ENCODE measurements at places on chromosomes 6 and 20. TPM values are rescaled to one million over a fixed set of nuclear protein-coding genes. Genes with fewer than 3 reads are reported as not detected.

SLC13A3 gene
- total RNA-seq = not detected

PI16 gene
- 0.07 TPM for total RNA-seq

ANKRD6 gene
- total RNA-seq = 5.6 TPM

CCND3 gene
- total RNA-seq = 49.9 TPM

FKBP1C gene
- 1.9 TPM for total RNA-seq

MYT1 gene
- 0.29 TPM for total RNA-seq

XPO5 gene
- total RNA-seq = 50.6 TPM

IL17A gene
- total RNA-seq = not detected

RHAG gene
- not detected for total RNA-seq

PRRT1 gene
- not detected for total RNA-seq

RAET1G gene
- total RNA-seq = 1.5 TPM

CD24 gene
- 125 TPM for total RNA-seq

ULBP1 gene
- 0.86 TPM for total RNA-seq

- no peaks in the 10 kb centered on the region for H3K36me3 ChIP-seq
- peak overlapping the region; percentile 26 for H3K4me3 ChIP-seq
- H3K4me1 ChIP-seq = peaks cover 11% of the 10 kb centered on the region
Measured at GRCh38 chr20:51220293-51220706, 197.4 kb upstream of the KCNG1 start.

GRCh38 chr6:31794294-31794865, 1.2 kb downstream of the VARS1 start:
- H3K36me3 ChIP-seq = peaks cover 19% of the 10 kb centered on the region
- peak overlapping the region; percentile 84 for H3K27ac ChIP-seq
- peak; percentile 35 for DNase-seq
- H3K27me3 ChIP-seq = no peaks in the 10 kb centered on the region
- peak overlapping the region; percentile 87 for H3K4me3 ChIP-seq
- H3K4me1 ChIP-seq = peaks cover 24% of the 10 kb centered on the region

GRCh38 chr20:17775600-17775999, 75.8 kb downstream of the BANF2 start:
- no peaks in the 10 kb centered on the region for H3K4me1 ChIP-seq
- H3K27me3 ChIP-seq = no peaks in the 10 kb centered on the region
- H3K27ac ChIP-seq = no peak overlapping the region

DNA sequence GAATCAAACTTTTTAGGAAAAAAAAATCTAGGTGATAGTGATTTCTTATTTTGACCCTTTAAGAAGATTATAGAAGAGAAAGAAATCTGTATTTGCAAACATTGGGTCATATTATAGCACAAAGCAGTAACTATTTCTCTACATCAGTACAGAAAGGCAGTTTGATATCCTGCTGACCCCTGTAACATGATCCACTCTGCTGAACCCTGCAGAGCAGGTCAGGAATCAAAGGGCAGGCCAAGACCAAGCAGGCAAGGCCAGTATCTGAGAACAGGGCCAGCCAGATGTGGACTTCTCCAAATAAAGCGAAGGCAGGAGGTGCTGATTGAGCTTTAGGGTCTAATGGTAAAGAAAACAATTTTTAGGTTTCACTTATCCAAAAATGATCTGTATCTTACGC, 239.4 kb downstream of the PTPRK start:
- H3K4me1 ChIP-seq = peaks cover 5% of the 10 kb centered on the region
- H3K36me3 ChIP-seq = no peaks in the 10 kb centered on the region
- no peak overlapping the region for H3K27ac ChIP-seq
- H3K4me3 ChIP-seq = no peak overlapping the region

GRCh38 chr20:33069673-33070072, 9.8 kb upstream of the BPIFB4 start:
- no peaks in the 10 kb centered on the region for H3K4me1 ChIP-seq
- no peak overlapping the region for H3K27ac ChIP-seq
- no peak for DNase-seq
- peaks cover 52% of the 10 kb centered on the region for H3K27me3 ChIP-seq
- no peaks in the 10 kb centered on the region for H3K36me3 ChIP-seq

DNA sequence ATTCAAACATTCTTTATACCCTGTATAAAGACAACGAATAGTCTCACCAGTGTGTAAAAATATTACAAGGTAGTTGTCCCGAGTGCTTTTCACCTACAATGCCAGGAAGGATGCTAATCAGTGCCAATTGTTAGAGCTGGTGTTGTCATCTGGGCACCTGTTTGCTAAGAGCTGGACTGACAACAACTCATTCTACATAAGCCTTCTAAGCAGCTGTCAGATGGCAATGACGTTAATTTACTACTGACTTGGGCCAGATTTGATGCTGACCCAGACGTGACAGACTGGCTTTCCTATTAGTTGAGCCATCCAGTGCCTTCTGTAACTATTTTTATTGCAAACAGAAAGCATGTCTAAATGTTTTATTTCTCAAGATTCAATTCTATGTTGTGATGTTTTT, 355.2 kb downstream of the ADGRB3 start:
- no peaks in the 10 kb centered on the region for H3K36me3 ChIP-seq
- no peak overlapping the region for H3K27ac ChIP-seq
- H3K4me3 ChIP-seq = no peak overlapping the region
- DNase-seq = no peak

DNA sequence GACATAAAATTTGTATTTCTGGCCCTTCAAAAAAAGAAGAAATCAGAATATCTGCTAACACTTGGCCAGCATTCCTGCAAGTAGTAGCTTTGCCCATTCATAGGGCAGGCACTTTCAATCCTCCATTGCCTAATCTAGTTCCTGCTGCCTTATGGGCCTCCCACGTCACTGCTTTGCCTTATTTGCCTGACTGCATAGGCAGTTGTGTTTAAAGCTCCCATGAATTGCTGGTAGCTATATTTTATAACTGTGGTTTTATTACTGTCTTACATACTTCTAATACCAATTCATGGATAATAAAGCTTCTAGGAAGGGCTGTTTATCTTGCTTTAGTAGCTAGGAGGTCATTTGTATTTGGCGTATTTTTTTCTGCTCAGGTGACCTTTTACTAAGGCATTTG, 7.7 kb upstream of the SLC35A1 start:
- H3K4me3 ChIP-seq = no peak overlapping the region
- no peaks in the 10 kb centered on the region for H3K36me3 ChIP-seq
- H3K4me1 ChIP-seq = no peaks in the 10 kb centered on the region
- H3K27me3 ChIP-seq = peaks cover 3% of the 10 kb centered on the region

DNA sequence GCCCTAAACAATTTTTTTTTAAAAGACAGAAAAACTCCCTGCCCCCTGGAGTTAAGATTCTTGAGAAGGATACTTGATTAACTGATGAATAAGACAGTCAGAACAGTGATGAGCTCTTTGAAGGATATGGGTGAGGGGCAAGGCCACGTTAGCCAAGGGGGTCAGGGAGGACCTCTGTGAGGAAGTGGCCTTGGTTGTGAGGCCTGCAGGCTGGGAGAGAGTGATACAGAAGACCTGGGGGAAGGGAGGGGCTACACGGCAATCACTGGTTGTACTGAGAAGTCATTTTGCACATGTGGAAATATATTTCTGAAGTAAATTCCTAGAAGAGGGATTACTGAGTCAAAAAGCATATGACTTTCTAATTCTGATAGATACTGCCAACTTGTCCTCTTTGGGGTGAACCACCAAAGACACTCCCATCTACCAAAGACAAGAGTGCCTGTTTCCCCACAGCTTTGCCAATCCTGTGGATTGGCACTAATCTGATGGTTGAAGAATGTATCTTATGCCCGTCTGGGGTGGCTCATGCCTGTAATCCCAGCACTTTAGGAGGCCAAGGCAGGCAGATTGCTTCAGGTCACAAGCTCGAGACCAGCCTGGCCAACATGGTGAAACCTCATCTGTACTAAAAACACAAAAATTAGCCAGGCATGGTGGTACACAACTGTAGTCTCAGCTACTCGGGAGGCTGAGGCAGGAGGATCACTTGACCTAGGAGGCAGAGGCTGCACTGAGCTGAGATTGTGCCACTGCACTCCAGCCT, 22.3 kb upstream of the BCAS4 start:
- H3K27ac ChIP-seq = no peak overlapping the region
- H3K4me1 ChIP-seq = no peaks in the 10 kb centered on the region
- no peak for DNase-seq
- no peak overlapping the region for H3K4me3 ChIP-seq

- no peak overlapping the region for H3K4me3 ChIP-seq
- no peak for DNase-seq
- H3K36me3 ChIP-seq = no peaks in the 10 kb centered on the region
- H3K27ac ChIP-seq = no peak overlapping the region
Measured at GRCh38 chr6:169966312-169967181, 215.1 kb downstream of the ERMARD start.

- no peak overlapping the region for H3K4me3 ChIP-seq
- DNase-seq = peak; percentile 61
- no peaks in the 10 kb centered on the region for H3K36me3 ChIP-seq
- no peaks in the 10 kb centered on the region for H3K27me3 ChIP-seq
- peaks cover 12% of the 10 kb centered on the region for H3K4me1 ChIP-seq
Measured at GRCh38 chr6:134288538-134289203, 29.2 kb downstream of the SGK1 start.

DNA sequence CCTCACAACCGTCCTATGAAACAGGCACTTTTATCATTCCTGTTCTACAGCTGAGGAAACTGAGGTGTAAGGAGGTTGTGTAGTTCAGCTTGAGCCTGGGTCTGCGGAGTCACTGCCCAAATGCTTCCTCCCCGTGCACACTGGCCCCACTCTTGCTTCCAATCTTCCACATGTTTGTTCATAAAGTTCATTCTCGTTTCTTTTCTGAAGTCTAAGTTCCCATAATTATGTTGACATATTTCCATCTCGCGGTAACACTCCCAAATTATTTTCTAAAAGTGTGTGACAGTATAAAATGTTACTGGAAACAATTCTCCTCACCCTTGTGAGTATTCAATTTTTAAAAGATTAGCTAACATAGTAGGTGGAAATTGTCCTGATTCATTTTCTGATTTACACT, 106.9 kb downstream of the SLC22A3 start:
- peaks cover 10% of the 10 kb centered on the region for H3K4me1 ChIP-seq
- H3K36me3 ChIP-seq = peaks cover 3% of the 10 kb centered on the region
- no peak overlapping the region for H3K4me3 ChIP-seq
- H3K27me3 ChIP-seq = no peaks in the 10 kb centered on the region
- H3K27ac ChIP-seq = no peak overlapping the region
- DNase-seq = no peak

- no peaks in the 10 kb centered on the region for H3K36me3 ChIP-seq
- H3K27me3 ChIP-seq = no peaks in the 10 kb centered on the region
Measured at GRCh38 chr20:25242231-25242630, 5.7 kb upstream of the PYGB start.

DNA sequence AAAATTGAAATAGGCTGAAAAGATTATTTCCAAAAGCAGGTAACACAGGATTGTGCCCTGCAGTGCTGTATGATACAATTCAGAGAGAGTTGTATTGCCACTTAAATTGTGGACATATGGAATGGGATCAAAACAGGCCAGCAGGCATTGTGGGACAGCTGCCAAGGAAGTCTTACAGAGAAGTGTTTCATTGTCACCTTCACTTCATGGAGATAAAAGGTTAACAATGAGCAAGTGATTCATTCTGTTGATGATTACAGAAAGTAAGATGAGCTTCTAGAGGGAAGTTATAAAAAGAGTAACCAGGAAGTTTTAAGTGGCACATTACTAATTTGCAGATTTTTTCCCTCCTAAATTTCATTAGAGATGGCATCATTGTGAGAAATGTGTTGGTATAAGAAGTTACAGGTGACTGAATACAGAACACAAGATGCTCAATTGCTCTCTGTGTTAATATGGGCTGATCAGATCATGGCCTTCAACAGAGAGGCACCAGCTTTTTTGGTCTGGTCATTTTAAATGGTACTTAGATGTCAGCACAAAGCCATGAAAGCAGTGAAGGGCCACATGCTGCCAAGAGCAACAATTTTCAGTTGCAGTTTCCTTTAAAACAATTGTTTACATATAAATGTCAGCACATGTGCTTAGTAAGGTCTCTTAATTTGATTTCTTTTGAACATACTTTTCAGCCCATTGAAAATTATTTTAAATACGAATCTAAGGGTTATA, 402.5 kb upstream of the FKBP1C start:
- no peaks in the 10 kb centered on the region for H3K27me3 ChIP-seq
- DNase-seq = no peak
- H3K27ac ChIP-seq = no peak overlapping the region
- no peak overlapping the region for H3K4me3 ChIP-seq
- no peaks in the 10 kb centered on the region for H3K4me1 ChIP-seq

- no peak overlapping the region for H3K4me3 ChIP-seq
- H3K36me3 ChIP-seq = no peaks in the 10 kb centered on the region
- H3K4me1 ChIP-seq = no peaks in the 10 kb centered on the region
- H3K27me3 ChIP-seq = peaks cover 31% of the 10 kb centered on the region
- DNase-seq = no peak
Measured at GRCh38 chr6:163121270-163121669, 293.2 kb upstream of the QKI start.

DNA sequence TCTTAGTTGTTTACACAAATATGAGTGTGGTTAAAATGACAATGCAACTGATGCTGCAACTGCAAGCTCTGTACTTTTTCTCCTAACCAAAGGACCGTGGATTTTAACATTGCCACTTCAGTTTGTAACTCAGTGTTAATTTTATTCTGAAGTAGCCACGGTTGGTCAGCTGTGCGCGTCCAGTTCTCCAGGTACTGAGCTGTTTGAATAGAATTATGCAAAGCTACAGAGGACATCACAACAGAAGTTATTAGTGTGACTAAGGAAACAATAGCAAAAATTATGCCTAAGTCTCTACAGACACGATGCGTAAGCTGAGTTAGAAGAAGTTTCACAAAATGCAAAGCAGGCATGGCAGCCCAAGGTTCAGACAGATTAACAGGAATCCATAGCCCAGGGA, 4.4 kb upstream of the ABHD12 start:
- H3K27me3 ChIP-seq = no peaks in the 10 kb centered on the region
- H3K27ac ChIP-seq = no peak overlapping the region
- no peak overlapping the region for H3K4me3 ChIP-seq
- H3K36me3 ChIP-seq = no peaks in the 10 kb centered on the region
- H3K4me1 ChIP-seq = peaks cover 37% of the 10 kb centered on the region

DNA sequence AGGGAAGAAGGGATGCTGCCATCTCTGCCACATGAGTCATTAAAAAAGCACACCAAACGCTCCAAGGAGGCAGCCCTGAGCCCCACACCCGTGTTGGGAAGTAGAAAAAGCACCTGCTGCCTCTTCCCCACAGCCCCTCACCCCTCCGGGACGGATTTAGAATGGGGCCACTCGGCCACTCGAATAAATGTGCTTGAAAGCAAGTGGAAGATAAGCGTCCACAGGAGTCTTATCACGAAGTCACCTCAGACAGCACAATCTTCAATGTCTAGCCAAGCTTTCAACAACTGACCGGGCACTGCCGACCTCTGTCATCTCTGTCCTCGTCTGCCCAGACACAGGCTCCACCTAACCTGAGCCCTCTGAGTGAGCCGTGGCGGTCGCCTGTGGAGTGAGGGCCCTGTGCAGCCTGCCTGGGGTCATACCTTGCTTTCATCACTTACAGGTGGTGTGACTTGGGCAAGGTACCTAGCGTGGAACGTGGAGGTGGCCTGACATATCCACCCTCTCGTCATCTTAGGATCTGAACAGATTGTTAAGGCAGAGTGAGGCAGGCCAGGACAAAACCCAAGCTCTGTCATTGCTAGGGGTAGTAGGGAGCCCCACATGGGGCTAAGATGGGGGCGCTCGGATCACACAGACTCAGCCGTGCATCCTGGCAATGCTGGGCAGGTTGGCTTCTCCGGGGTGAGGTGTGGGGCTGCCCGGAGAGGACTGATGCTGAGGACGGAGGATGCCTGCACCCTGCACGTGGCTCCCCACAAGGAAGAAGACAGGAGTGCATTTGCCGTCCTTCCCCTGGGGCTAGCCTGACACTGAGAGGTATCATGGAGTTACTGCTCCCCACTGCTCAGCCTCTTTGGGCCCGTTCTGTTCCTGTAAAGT, 34.8 kb downstream of the PSMG4 start:
- no peaks in the 10 kb centered on the region for H3K27me3 ChIP-seq
- no peaks in the 10 kb centered on the region for H3K36me3 ChIP-seq
- H3K4me3 ChIP-seq = no peak overlapping the region
- H3K4me1 ChIP-seq = peaks cover 18% of the 10 kb centered on the region
- DNase-seq = no peak
